ENCODE measurements at places on chromosomes 4 and X.

- DNase-seq, result no peak
Observed at GRCh38 chrX:51862920-51863319, 30.5 kb upstream of the MAGED1 start.

DNA sequence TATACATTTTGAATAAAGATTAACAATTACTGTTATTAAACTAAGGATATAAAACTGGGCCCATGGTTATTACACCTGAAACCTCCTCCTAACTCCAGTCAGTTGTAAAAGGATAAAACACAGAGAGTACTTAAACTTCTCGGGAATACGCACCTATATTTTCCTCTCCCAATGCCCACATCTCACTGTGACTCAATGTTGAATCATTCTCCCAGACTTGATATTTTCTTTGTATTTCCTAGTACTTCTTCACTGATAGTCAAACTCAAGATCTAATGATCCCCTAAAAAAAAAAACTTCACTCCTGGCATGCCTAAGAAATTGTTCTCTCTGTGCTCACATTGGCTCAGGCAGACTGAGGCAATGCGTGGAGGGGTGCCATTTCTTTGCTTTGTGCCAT, 212.5 kb upstream of the DKK2 start:
- DNase-seq, result no peak

DNA sequence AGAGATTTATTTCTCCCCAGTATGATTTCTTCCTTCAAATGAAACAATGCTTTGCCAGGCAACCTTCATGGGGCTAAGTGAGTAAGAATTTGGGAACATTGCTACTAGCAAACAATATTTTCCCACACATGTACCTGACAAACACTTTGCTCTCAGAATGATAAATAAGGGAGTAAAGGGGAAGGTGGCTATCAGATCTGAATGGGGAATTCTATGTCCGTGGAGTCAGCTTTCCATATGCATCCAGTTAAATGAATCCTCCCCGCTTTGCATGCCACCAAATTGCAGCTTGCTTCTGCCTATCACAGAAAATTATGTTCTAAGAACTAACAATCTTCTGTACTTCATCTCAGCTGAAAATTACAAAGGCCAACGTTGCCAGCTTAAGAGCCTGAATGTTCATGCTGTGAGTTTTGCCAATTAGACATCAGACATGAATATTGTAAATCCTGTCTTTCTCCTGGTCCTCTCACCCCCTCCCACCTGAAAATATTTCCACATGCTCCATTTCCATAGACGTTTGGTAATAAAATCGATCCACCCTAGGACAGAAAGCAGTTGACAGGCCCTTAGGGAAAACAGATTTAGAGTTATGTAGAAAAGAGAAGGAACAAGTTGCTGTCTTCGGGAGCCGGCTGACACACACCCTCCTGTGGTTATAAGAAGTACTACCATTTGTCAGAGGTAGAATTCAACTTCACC, 6.3 kb downstream of the MEPE start:
- no peak for DNase-seq

DNA sequence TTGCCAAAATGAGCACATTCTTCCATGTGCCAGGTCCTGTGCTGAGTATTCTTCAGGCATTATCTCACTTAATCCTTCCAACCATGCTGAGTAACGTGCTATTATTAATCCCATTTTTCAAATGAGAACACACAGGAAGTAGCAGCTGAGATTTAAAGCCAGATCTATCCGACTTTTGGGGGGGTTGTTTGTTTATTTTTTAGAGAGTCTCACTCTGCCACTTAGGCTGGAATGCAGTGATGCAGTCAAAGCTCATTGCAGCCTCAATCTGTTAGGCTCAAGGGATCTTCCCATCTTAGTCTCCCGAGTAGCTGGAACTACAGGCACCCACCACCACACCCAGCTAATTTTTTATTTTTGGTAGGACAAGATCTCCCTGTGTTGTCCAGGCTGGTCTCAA, 55.5 kb upstream of the TRIM2 start:
- no peak for DNase-seq

DNA sequence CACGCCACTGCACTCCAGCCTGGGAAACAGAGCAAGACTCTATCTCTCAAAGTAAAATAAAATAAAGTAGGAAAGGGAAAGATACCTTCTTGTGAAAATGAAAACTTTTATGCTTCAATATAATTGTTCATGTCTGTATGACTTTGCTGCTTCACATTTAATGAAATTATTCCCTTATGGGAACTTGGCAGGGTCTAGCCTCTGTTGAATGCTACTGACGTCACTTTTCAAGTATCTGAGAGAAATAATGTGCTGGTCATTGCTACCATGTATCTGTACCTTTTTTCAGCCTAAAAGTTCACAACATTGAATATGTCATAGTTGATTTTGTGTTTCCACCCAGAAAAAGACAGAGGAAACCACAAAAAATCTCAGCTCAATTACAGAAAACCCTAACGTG, 65.2 kb downstream of the PRDM5 start:
- DNase-seq, result no peak

- no peak for DNase-seq
Observed at GRCh38 chrX:115390078-115390477, 100.6 kb downstream of the LUZP4 start.

DNA sequence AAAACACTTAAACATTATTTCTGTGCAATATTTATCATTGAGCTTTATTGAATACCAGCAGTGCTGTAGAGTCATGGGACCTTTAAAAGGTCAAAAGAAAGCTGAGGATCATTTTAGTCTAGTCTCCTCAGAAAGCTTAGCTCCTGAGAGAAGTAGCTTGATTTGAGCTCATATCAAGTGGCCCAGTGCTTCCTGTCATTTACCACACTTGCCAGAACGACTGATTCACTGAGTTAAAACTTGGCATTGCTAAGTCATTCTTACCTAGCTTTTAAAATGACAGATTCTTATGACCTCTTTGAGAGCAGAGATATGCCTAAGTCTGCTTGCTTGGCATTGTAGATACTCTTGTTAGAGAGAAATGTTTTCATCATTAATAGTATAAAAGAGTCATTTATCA, 15.2 kb downstream of the SEPTIN11 start:
- no peak for DNase-seq

DNA sequence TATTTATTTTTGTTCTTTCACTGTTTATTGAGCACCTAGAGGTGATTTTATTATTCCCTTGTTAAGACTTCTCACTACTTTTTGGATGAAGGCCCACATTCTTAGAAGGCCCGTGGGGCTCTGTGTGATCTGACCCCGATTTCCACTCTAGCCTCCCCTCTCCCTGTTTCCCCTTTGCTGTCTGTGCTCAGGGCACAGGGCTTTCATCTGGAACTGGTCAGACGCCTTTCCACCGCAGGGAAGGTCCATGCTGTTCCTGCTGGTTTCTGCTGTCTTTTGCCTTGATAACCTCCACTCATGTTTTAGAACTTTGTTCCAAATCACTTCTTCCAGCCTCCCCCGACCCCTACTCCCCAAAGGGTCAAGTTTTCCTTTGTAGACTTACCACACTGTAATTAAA, 31.3 kb upstream of the ANAPC4 start:
- DNase-seq, result no peak

DNA sequence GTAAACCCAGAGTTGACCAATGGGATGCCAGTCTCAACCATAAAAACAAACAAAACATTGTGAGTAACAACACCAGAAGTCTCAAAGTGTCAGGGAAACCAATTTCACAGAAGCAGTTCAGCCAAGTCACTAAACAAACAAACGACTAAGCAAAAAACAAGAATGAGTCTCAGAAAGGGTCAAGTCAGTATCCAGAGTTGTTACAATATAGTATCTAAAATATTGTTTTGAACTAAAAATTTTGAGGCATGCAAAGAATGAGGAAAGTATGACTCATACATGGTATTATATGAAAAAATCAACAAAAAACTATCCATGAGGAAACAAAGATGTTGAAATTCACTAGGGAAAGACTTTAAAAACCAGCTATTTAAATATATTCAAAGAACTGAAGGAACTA, 70.6 kb downstream of the AR start:
- DNase-seq, result no peak

- DNase-seq, result no peak
Observed at GRCh38 chr4:54032558-54033135, 31.8 kb downstream of the CHIC2 start.

DNA sequence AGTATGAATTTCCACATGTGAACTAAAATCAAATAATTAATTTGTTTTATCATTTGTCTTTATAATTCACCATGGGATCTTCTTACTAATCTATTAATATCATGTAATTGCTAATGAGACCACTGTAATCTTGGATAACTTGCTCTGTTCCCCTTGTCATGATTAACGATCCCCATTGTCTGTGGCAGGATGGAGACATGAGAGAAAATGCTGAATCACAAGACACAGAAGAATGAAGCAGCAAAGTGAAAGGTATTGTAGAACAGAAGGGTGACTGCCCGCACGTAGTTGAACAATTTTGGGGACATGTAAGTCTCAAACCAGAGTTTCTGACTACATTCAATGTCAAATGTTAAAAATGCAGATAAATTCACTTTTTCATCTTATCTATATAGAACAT, 135.2 kb downstream of the EPHA5 start:
- no peak for DNase-seq

- peak; percentile 13 for DNase-seq
Observed at GRCh38 chr4:16226816-16227461, 668 bp upstream of the TAPT1 start.

GRCh38 chrX:22378296-22378695, 105.6 kb downstream of the CBLL2 start:
- DNase-seq, result no peak

DNA sequence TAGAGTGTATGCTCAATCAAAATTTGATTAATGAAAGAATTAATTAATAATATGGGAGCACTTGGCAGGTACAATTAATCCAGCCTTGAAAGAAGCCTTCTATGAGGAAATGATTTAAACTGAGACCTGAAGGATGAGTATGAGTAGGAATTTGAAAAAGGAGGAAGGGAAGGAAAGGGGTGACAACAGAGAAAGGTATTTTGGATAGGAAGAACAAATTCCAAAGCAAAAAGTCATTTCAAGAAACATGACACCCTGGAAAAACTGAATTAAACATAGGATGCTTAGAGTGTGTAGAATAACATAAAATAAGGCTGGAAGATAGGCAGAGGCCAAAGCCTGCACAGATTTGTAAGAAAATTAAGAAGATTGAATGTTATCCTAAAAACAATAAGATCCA, 29.6 kb downstream of the PHOX2B start:
- no peak for DNase-seq

GRCh38 chrX:139200793-139201192, 329.7 kb upstream of the F9 start:
- no peak for DNase-seq

- DNase-seq, result no peak
Observed at GRCh38 chrX:114962209-114962608, 55.2 kb downstream of the IL13RA2 start.

- no peak for DNase-seq
Observed at GRCh38 chr4:23747281-23747735, 142.5 kb downstream of the PPARGC1A start.

GRCh38 chr4:38185406-38186144, 225.4 kb downstream of the PTTG2 start:
- no peak for DNase-seq

GRCh38 chrX:130330146-130330545, 9.6 kb upstream of the SLC25A14 start:
- DNase-seq, result no peak

GRCh38 chr4:108325561-108325960, 156.8 kb upstream of the LEF1 start:
- no peak for DNase-seq

GRCh38 chr4:23504083-23504482, 385.8 kb downstream of the PPARGC1A start:
- DNase-seq, result no peak

DNA sequence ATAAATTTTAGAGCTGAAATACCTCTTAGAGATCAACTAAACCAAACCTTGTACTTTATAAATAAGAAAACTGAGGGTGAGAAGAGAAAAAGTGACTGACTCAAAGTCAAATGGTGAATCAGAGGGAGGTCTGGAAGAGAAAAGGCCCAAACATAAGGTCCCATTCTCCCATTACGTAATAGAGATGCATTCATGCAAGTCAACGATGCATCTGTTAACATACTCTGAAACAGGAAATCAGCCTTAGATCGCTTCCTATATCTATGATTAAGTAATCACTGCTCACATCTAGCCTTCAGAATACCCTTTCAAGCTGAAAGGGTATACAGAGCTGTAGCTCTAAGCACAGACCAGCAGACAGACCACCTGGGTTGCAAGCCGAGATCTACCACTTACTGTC, 6.5 kb downstream of the RNF150 start:
- no peak for DNase-seq
